ENCODE measurements at places on chromosomes 6 and 20.

DNA sequence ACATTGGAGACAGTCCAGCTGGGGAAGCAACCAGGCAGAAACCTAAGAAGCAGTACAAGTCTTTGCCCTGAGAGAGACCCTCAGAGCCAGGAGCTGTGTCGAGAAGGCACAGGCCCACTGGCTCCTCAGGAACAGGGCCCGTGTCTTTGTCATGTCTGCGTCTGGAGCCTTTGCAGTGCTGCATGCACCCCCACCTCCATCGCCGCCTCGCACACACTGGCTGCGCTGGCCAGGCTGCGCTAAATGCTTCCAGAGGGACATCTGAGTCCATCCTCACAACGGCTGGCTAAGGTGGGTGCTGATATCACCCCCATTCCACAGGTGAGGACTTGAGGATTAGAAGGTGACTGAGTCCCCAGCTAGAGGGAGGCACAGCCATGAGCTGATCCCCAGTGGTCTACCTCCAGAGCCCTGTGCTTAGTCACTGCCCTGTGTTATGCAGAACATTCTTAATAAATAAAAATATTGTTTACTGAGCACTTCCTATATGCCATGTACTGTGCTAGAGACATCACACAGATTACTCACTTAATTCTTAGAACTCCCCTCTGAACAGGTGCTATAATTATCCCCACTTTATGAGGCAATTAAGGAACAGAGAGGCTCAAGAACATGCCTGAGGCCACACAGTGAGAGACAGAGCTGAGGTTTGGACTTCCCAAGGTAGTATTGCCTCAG lies 27.6 kb downstream of the GABRR2 start:
- no peak for DNase-seq

DNA sequence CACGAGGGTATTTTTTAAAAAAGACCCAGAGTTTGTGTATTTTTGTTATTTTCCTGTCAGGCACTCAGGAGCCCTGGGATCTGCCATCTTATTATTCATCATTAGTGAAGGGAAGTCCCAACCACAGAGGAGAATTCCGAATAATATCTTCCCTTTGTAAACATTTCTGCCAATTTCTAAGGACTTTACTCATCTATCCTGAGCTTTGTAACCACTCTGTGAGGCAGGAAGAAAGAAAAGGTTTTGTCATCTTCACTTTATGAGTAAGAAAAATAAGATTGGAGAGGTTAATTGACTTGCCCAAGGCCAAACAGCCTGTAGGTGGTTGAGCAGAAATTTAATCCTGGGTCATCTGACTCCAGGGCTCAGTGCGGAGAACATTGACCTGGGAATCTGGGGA lies 23.0 kb upstream of the IYD start:
- peak; percentile 69 for DNase-seq

DNA sequence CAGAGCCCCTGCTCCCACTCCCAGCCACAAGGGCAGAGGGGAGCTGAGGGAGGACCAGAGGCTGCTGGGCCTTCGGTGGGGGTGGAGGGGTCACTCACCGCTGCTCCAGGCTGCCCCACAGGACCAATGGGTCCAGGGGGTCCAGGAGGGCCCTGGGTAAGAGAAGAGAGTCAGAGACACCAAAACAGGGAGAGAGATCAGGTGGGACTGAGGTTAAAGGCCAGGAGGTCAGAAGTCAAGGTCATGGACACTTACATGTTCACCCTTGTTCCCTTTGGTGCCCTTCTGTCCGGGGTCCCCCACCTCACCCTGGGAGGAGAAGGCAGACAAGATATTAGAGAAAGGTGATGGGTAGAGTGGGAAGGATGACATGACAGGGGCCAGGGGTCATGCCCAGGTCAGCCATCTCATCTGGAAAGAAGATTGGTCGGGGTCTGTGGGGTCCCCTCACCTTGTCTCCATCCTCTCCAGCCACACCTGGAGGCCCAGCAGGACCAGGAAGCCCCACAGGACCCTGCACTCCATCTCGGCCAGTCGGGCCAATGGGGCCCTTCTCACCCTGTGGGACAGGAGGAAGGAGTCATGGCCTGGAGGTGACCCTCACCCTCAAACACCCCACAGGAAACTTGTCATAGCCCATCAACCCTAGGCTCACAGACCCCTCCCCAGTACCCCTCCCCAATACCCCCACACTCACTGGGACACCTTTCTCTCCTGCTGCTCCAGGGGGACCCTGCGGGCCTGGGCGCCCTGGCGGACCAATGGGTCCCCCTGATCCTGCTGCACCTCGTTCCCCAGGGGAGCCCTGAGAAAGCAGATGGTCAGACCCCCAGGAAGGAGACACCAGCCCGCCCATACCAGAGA lies 21.0 kb downstream of the COL11A2 start:
- DNase-seq, result no peak

- no peak for DNase-seq
Observed at GRCh38 chr6:149015535-149016525, 269.0 kb downstream of the UST start.

DNA sequence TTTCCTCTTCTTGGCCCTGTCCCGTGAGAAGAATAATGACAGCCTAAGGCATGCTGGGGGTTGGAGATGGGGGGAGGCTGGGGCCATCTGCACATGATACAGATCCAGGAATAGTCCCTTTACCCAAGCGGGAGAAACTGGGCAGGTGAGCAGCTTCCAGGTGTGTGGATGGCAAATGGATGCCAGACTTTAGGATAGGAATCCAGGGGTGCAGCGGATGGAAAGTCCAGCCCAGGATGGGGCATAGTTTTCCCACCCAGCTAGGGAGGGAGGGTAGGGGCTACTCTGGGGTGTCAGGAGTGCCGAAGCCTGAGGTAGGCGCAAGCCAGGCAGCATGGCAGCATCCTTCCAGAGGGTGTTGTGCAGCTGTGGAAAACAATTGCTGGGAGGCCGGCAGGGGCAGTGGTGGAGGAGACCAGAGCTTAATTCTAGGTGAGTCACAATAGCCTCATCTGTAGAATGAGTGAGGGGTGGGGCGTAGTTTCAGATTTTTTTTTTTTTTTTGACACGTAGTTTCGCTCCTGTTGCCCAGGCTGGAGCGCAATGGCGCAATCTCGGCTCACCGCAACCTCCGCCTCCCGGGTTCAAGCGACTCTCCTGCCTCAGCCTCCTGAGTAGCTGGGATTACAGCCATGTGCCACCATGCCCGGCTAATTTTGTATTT lies 15.4 kb upstream of the FAM110A start:
- DNase-seq, result no peak

- DNase-seq, result no peak
Observed at GRCh38 chr6:119728220-119728750, 378.7 kb upstream of the MAN1A1 start.

GRCh38 chr6:70684794-70685493 lies 17.3 kb downstream of the SMAP1 start:
- no peak for DNase-seq
